MG63 (cell line): ENCODE measurements at places on chromosomes 6 and 20. TPM values are rescaled to one million over a fixed set of nuclear protein-coding genes. Genes with fewer than 3 reads are reported as not detected.

TMEM14B gene
- 404 and 423 TPM in 2 replicates for total RNA-seq

SLC22A16 gene
- not detected in 2 replicates for total RNA-seq

PRICKLE4 gene
- total RNA-seq, result not detected in 2 replicates

SUMO4 gene
- total RNA-seq, result 8.4 TPM in 1 of 2 replicates, not detected in the other

ANGPT4 gene
- not detected in 2 replicates for total RNA-seq
